Lung (tissue), 17 donors: ENCODE measurements at places on chromosomes 2 and 18. TPM values are rescaled to one million over a fixed set of nuclear protein-coding genes. Genes with fewer than 3 reads are reported as not detected.

Gene RNU2-63P
- not detected for polyA plus RNA-seq

Gene LIMS4
- 0.98 TPM for polyA plus RNA-seq

GRCh38 chr2:138107288-138107687 lies 143.0 kb downstream of the HNMT start:
- DNase-seq = no peak

DNA sequence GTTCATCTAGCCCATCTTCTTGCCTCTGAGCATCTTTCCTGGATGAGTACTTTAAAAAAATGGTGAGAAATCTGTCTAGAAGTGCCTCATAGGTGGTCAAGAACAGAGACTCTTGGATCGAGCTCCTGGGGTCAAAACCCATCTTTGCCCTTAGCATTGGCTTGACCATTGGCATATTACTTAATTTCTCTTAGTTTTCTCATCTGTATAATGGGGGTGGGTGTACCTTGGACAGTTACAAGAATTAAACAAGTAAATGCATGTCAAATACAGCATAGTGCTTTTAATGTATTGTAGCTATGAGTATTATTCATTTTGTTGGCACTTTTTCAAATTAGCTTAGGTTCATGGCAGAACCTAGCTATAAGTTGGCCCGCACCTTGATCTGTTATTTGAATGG lies 36.8 kb downstream of the DHRS9 start:
- DNase-seq = no peak

DNA sequence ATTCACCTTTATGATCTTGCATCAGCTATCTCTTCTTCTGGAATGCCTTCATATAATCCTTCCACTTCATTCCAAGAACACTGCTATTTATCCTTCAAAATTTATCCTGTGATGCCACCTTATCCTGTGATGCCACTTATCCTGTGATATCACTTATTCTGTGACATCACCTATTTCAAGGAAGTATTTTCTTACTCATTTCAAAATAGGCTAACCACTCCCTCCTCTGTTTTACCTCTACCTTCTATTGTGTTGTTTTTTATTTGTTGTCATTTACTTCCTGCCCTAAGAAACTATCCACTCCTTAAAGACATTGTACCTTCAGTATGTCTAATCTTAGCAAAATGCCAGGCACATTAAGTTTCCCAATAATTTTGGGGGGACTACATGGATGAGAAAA lies 38.8 kb downstream of the CD226 start:
- no peak for DNase-seq

DNA sequence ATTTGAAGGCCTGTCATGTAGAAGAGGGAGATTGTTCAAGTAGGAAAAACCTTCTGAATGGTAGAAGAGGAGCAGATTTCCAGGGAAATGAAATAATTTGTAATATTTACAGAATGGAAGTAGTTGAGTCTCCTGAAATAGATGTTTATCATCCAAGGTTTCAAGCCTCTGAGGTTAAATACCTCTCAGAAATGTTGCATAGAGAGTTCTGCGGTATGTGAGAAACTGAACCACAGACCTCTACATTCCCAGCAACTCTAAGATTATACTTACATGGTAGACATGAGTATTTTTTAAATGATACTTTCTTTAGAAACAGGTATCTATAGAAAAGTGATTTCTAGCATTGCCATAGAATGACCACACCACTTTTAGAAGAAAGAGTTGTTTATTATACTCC lies 379.8 kb upstream of the FANCL start:
- DNase-seq = no peak

- DNase-seq = no peak
Observed at GRCh38 chr2:53104263-53104662, 663.3 kb upstream of the CHAC2 start.

- no peak for DNase-seq
Observed at GRCh38 chr2:126832014-126832413, 66.7 kb upstream of the TEX51 start.
